Activated CD4-positive, alpha-beta T cell treated with anti-CD3 and anti-CD28 coated beads, Interleukin-2, amount 50 U/mL, for 48 hours (primary cell): ENCODE measurements at places on chromosomes 13 and 19.

DNA sequence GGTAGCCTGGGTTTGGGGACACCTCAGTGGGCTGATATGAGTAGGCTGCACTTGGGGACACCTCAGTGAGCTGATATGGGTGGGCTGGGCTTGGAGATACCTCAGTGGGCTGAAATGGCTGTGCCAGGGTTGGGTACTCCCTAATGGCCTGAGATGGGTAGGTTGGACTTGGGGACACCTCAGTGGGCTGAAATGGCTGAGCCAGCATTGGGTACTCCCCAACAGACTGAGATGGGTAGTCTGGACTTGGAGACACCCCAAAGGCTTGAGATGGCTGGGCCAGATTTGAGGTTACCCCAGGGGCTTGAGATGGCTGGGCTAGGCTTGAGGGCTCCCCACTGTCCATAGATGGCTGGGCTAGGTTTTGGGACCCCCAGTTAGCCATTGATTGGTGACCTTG is 12.1 kb downstream of the IQCN start:
- no peak for DNase-seq

- peak; percentile 53 for DNase-seq
Measured at GRCh38 chr13:72726726-72727416, 558 bp downstream of the MZT1 start.

DNA sequence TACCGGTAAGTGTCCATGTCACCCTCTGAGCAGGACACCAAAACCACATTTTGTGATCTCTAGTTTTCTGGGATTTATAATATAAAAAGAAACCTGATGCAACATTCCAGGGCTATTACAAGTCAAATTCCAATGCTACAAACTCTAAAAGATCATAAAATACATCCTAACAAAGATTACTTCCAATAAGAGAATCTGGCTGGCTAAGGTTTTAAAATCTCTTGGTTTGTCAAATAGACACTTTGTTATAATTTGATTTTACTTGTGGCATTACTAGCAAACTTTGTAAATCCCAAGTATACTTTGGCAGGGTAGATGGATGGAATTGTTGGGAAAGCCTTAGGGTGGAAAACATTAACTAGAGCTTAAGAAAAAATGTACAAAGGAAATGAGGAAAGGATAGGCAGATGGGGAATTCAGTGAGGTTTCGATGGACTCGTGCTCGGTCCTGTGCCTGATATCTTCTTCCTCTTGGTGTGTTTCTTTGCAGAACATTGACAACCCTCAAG is 74.0 kb upstream of the POMP start:
- DNase-seq, result no peak

DNA sequence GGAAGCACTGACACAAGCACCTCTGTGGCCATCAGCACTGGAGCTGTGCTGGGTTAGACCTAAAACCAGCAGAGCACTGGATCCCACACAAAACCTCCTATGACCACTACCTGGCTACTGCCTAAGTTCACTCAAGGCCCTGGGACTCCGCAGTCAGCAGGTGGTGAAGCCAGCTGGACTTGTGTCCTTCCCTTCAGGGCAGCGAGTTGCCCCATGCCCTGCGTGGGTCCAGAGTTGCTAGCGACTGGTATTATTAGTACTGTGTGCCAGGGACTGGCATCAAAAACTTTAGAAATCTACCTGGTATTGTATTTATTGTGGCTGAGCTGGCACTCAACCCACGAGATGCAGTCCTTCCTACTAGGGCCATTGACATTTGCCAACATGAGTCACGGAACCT is 6.0 kb downstream of the OR10H4 start:
- DNase-seq, result no peak

DNA sequence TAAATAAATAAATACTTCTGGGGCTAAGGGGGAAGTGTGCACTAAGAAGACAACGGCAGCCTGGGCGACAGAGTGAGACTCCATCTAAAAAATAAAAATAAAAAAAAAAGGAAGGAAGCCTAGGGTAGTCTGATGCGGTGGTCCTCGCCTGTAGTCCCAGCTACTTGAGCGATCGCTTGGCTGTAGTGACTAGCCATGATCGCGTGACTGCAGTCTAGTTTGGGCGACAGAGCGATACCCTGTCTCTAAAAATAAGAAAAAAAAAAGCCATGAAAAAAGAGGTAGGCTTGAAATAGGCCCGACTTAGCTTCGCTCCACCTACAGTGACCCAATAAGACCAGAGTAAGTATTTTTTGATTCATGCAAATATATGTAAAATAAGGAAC is 661 bp upstream of the BABAM1 start:
- DNase-seq, result no peak

- no peak for DNase-seq
Measured at GRCh38 chr19:55325172-55325571, at the start of gene TMEM150B. TSS of gene TMEM150B (minus strand) at chr19:55325341. CDS start at chr19:55321036, 4,305 bp downstream.

DNA sequence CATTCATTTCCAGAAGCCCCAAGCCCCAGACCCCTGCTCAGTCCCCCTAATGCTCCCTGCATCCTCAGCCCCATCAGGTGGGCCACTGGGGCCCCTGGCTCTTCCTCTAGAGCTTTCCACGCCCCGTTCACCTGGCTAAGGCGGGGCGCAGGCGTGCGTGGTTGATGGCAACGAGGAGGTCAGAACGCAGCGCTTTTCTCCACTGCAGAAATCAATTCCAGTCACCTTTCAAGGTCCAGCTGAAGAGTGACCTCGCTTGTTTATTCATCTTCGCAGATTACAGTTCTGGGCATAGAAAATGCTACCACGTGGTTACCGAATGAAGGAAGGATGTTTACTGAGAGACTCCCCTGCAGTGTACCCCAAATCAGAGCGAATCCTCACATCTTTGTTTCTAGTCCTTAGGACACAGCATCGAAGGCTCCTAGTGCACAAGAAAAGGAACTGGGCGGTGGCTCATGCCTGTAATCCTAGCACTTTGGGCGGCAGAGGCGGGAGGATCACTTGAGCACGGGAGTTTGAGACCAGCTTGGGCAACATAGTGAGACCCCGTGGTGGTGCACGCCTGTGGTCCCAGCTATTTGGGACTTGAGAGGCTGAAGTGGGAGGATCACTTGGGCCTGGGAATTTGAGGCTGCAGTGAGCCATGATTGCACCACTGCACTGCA is 828 bp upstream of the PBX4 start:
- DNase-seq, result no peak

- DNase-seq, result no peak
Measured at GRCh38 chr19:55676383-55676782, 1.4 kb downstream of the EPN1 start.

DNA sequence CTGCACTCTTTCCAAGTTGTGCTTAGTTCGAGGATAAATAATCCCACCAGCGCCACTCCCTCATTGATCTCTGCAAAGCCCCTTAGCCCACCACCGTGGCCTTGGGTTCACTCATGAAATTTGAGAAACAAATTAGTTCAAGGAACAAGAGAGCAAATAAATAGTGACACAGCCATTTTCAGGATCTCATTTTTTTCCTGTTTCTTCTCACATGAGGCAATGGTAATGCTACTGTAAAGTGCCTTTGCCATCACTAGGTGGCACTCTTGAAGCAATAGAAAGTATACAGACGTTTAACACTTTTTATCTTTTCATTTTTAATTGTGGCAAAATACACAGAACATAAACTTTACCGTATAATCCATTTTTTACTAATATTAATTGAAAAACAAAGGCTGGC is 76.8 kb upstream of the ZNF835 start:
- DNase-seq, result no peak

DNA sequence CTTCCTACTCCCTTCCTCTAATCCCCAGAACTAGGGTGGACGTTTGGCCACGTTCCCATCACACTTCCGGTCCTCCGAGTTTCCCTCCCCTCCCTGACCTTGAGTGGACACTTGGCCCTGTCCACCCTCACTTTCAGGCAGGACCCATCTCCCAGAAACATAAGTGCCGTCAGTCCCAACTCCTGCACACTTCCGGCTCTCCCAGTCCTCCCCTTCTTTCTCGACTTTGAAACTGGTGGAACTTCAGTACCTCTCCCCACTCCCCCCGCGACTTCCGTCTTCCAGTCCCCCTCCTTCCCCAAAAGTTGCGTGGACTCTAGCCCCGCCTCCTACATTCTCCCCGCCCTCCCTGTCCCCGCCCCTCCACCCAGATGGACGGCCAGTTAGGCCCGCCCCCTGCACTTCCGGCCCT is 278 bp upstream of the ZNF274 start:
- no peak for DNase-seq
